ENCODE measurements at places on chromosomes 3 and 15.

DNA sequence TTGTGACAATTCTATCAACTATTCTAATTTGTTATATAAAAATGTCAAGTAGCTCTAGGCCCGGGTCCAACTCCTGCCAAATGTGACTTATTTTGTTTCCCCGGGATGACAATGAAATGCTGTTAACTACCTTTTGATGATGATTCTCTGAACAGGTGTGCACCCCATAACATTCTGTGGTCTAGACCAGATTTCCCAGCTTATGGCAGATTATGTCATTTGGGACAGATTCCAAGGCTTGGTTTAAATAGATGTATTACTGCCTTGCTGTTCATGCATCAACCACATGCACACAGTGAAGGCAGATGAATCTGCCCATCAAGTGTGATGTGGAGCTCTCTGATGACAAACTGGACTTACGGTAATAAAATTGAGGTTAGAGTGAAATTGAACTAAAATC is 150.5 kb downstream of the MECOM start:
- no peak for DNase-seq

DNA sequence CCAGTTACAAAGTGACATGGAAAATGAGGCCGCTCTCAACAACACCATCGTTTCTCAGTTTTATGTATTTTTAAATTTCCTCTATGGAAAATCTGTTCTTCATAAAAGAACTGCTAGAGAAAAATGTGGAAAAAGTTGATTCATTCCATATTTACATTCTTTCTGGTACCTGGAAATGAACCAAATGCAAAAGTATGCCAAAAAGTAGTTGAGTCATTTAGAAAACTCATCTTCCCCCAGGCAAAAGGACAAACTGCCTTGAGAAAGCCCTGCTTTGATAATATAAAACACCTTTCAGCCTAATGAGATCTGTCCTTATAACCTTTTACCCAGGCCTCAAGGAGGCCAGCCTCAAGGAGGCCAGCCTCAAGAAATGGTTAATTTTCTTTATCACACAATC is 283.0 kb upstream of the VEPH1 start:
- no peak for DNase-seq

- DNase-seq: no peak
Observed at GRCh38 chr3:50111757-50112156, 23.0 kb downstream of the RBM5 start.

DNA sequence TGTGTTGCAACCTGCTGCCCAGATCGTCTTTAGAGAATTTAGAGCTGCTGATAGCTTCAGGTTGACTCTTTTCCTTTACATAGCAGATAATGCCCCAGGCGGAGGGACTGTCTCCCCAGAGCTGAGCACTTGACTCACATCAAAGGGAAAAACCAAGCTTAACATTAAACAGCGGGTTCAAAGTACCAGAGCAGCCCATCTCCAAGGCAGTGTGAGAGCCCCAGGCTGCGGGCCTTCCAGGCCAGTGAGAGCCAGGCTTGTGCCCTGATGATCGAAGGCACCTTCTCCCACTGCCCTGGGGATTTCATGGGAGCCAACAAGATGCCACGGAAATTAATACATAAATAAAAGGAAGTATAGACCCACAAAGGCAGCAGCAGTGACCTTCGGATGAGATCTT is 275.6 kb downstream of the XXYLT1 start:
- no peak for DNase-seq

DNA sequence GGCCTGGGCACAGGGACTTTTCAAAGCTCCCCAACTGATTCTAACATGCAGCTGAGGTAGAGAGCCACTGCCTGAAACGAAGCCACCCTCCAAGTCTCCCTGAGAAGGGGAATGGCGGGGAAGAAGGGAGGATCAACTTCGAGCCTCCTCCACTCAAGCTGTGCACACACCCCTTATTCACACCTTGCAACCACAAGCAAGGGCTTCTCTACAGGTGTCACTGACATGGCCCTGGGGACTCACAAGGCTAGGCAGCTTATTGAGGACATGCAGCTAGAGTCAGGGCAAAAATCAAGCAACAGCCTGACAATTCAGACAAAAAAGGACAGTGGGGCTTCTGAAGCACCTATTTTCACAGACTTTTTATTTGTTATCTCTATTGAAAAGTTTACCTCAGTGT is 85.2 kb downstream of the SNRK start:
- no peak for DNase-seq

- DNase-seq: no peak
Observed at GRCh38 chr3:87437765-87438164, 161.4 kb upstream of the POU1F1 start.

- DNase-seq: no peak
Observed at GRCh38 chr3:59660376-59660775, 610.6 kb upstream of the CFAP20DC start.

DNA sequence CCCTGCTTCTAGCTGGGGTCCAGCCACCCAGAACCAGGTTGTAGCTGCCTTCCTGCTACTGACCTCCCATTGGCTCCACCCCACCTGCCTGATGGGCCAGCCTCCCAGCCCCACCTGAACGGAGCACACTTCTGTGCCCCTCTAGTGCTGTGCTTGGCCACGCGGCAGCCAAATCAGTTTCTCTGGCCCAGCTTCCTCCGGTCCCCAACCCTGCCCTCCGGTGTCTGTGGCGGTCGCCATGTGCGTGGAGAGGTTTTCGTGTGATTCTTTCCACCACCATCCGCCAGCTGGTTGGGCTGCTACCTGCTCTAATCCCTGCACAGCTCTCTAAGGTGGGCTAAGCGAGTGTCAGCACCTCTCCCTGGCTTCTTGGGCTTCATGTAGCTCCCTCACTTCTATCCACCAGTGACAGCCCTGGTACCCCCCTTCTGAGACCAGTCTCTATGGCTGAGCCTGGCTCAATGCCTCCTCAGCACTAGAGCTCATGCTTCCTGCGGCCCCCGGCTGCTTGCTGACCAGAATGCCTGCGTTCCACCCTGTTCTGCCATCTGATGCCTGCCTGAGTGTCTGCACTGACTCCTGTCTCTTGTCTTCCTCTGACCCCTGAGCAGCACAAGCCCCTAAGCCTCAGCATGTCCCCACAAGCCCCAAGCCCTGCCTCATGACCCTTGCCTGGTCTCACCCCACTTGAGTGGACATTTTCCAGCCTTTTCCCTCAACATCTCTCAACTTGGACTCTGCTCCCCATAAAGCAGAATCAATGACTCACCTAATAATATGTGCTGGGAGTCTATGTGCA is 23.2 kb upstream of the MAGEF1 start:
- DNase-seq: no peak

- no peak for DNase-seq
Observed at GRCh38 chr3:138912237-138912636, 34.7 kb downstream of the FOXL2 start.

DNA sequence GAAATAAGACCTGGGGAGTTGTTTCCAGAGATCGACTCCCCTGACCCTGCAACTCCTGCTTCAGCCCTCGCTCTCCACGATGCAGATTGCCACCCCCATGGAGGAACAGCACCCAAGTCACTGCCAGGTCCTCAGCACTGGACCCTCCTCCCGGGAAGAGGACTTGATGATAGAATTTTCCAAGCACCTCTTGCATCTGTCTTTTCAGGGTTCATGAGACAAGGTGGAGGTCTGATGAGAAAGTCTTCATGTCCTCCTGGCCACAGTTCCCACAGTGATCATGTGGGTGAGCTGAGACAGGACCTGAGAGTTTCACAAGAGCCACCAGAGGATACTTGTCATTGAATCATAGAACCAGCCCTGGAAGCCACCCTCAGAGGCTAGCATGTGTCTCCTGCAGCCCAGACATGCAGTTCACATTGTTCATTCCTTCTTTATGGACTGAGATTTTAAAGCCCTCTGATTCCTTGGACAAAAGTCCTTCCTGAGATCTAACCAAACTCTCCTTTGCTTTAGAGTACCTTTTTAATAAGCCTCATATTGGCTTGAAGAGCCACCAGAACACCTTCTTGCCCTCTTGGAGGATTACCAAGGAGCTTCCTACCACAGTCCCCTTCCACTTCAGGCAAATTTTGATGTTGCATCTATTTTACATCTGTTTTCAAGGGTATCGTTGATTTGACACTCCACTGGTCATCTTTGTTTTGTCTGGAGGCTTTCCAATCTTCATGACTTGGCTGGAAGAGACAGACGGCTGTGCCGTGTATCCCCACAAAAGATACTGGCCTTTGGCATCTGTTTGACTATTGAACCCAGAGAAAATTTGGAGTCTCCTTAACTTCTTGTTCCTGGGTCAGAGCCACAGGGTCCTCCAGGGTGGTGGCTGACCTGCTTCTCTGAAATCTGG is 224.8 kb upstream of the BHLHE40 start:
- peak; percentile 81 for DNase-seq

- DNase-seq: no peak
Observed at GRCh38 chr3:120487191-120487650, 36.4 kb upstream of the FSTL1 start.

GRCh38 chr3:143298886-143299535 is 179.4 kb downstream of the CHST2 start:
- no peak for DNase-seq

GRCh38 chr3:8183627-8184026 is 318.0 kb upstream of the LMCD1 start:
- DNase-seq: no peak

- no peak for DNase-seq
Observed at GRCh38 chr3:175640958-175641357, 781.8 kb downstream of the NAALADL2 start.

GRCh38 chr3:24388611-24389010 is 106.0 kb downstream of the THRB start:
- no peak for DNase-seq

GRCh38 chr3:112471596-112472325 is 27.5 kb downstream of the BTLA start:
- no peak for DNase-seq

- no peak for DNase-seq
Observed at GRCh38 chr3:54273791-54274190, 151.4 kb downstream of the CACNA2D3 start.

- DNase-seq: no peak
Observed at GRCh38 chr3:141266186-141266585, 34.6 kb downstream of the PXYLP1 start.

DNA sequence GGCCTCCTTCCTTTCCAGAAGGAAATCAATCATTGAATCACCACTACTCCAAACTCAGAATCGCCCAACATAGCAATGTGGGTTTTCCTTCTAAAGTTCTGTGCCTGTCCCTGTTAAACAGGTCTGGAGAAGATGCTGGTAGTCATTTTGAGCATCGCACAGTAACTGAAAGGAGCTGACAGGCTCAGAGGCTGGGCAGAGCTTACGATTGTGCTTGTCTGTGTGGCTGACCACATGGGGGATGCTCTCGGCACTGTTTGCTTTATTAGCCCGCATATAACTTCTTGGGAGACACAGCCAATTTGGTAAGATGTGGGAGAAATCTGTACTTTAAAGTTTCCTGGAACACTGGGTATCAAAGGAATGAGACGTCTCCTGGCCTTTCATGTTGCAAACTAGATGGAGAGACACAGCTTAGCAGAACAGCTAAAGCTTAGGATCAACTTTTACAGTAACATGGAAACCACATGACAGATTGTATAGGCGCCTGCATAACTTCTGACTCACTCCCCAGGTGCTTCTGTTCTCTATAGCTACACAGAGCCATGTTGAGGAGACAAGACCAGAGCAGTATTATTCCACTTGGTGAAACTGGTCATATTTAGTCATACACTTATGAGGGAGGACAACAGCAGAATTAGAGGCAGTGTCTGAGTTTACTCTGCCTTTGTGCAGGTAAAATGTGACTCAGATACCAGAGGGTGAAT is 374.1 kb downstream of the RORA start:
- DNase-seq: no peak

- DNase-seq: no peak
Observed at GRCh38 chr15:88071141-88071540, 185.4 kb downstream of the NTRK3 start.

- no peak for DNase-seq
Observed at GRCh38 chr3:192570821-192571791, 156.2 kb downstream of the FGF12 start.

GRCh38 chr3:138046955-138047354 is 37.0 kb downstream of the CLDN18 start:
- no peak for DNase-seq

GRCh38 chr3:128426128-128426921 is 40.4 kb downstream of the DNAJB8 start:
- DNase-seq: peak; percentile 93

DNA sequence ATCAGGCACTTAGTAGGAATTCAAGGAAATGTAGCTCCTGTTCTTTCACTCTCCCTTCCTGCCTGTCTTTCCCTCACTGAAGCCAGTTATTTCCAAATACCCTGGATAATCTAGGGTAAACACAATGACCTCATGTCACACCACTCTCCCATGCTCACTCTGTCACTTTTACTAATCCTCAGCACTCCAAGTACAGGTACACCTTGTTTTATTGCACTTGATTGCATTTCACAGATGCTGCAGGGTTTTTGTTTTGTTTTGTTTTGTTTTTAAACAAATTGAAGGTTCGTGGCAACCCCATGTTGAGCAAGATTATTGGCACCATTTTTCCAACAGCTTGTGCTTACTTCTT is 40.8 kb downstream of the PPM1L start:
- DNase-seq: no peak

DNA sequence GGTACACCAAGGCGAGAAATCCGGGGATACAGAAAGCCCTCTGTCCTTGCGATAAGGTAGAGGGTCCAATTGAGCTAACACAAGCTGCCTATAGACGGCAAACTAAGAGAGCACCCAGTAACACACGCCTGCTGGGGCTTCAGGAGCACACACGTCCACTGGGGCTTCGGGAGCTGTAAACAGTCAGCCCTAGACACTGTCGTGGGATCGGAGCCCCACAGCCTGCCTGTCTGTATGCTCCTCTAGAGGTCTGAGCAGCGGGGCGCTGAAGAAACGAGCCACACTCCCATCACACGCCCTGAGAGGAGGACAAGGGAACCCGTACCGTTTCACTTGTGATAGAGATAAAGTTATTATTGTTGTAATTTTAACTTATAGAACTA is 486 bp downstream of the SAMMSON start:
- no peak for DNase-seq

DNA sequence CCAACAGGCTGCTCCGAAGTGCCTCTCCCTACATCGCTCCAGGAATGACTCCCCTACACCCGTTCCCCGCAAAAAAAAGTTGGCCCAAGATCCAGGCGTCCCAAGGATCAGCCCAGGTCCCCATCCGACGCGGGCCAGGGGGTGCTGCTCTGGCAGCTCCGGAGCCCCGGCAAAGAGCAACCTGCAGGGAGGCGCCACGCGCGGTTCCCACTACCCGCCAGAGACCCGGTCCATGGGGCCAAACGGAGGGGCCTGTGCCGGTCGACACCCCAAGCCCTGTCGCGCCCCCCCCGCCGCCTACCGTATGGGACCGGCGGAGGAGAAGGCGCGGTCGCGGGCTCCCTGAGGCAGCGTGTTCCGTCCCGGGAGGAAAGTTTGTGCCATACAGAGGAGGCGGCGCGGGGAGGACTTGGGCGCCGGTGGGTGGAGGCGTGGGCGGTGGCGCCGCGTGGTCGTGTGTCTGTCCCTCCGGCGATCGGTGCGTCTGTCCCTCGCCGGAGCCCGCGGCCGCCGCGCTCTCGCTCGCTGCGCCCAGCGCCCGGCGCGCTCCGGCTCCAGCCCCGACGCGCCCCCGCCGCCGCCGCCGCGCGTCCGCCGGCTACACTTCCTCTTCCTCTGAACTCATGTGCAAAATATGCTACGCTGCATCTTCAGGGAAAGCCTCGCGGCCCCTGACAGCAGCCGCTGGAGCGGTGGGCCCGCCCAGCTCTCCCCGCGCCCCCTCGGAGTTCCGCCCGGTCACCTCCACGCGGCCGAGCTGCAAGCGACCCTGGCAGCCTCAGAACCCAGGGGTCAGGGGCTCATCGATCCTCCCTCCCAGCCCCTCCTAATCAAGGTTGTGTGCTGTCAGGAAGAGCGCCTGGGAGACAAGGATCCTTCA is at the start of gene RFTN1:
TSS of gene RFTN1 (minus strand) at position 559 of the 880 bp plus-strand sequence. CDS start 19,830 bp downstream, outside the sequence.
- DNase-seq: peak; percentile 60
